ENCODE measurements at places on chromosomes 6 and 20.

DNA sequence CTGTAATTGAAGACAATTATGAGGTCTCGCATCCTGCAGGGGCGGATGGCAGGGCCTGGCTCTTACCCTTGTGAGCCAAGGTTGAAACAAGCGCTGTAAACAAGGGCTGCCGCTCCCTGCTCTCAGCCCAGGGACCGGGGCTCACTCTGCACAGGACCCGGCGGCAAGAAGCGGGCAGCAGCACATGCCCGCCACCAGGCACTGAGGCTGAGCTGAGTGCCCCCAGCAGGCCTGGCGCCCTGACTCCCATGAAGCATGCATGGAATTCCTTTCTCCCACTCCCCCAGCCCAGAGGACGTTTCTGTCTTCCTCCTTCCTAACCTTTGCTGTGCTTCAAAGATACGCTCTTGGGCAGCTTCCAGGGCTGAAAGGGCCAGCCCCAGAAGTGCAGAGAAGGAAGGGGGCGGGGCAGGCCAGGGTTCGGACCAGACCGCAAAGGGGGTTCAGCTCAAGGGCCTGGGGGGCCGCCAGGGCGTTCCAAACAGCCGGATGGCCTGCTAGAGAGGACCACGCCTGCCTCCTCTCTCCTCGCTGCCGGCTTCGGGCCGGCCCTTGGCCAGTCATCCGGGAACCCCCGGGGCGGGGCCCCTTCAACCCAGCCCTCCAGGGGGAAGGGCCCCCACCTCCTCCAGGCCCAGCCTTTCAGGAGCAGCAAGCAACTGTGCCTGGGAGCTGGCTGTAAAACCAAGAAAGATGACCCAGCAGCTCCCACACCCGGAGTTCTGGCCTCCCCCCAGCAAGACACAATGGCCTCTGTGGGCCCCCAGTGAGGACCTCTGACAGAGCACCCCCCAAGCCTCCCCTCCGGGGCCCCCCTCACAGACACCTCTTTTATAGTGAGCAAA is 109.9 kb downstream of the NOL4L start:
- DNase-seq: peak; percentile 91

- no peak for DNase-seq
These were observed 11.7 kb downstream of the OSER1 start for GRCh38 chr20:44198872-44199271.

DNA sequence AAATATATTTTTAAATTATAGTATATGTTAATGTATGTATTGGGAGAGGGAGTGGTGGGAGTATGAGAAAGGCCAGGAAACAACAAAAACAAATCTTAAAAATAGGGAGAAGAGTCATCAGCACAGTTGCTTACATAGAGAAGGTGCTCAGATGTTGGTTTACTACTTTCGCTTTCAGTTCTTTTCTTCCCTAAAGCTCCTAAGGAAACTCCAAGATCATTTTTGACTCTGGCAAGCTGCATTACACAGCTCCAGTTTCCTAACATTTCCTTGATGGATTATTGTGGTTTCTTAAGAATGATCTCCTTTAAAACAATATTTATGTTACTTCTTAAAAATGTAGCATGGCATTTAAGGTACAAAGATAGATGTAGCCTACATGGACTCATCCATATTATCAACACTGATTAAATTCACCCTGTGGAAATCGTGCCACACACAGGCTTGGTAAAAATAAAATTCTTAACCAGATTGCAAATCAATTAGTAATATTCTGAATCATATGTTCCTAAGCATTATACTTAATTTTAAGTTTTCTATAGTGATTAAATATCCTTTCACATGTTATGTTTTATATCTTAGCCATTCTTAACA is 118.0 kb upstream of the MAN1A1 start:
- no peak for DNase-seq

GRCh38 chr6:111200350-111201243 is 113.3 kb downstream of the SLC16A10 start:
- no peak for DNase-seq

DNA sequence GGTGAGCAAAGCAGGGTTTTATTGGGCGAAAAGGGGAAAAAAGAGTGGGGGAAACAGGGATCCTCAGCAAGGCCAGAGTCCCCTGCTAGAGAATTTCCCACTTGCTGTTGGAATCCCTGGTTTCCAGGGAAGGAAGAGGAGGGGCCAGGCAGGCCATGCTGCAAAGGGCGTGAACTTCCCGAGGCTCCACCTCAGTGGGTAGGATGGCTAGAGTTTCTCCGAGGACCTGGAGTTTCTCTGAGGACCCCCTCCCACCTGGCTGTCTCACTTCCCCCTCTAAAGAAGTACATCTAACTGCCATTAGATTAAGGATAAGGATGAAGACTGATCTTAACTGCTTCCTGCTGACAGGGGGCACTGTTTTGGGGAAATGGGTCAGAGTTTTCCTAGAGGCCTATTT is 1239.3 kb upstream of the GJE1 start:
- DNase-seq: no peak

DNA sequence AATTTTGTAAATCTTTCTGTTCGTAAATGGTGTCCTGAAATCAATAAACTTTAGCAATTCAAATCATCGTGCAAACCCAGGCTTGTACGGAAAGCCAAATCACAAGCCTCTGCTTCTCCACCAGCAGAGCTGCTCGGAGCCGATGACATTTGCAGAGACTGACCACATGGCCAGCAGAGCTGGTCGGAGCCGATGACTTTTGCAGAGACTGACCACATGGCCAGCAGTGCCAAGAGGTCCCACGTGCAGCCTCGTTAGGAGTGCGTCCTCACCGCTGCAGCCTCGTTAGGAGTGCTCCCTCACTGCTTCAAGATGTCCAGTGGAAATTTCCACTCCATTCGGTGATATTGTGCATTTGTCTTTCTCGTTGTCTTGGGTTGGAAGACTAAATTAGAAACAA is 28.5 kb downstream of the SMOC2 start:
- no peak for DNase-seq

DNA sequence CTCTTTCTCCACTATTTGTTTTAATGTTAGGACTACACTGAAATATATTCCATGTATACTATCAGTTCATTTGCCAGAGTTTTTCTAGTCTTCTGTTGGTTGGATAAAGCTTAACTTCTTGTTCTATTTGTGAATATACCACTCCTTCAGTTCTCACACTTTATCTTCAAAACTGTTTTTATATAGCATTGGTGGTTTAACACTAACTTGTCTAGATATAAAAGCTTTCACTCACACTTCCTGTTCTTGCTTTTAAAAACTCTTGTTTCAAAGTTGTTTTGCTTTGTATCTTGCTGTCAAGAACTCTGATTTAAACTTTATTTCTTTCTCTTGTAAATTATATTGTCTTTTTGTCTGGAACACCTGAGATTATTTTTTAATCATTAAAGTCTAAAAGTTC is 226.8 kb upstream of the TENT5A start:
- DNase-seq: no peak

DNA sequence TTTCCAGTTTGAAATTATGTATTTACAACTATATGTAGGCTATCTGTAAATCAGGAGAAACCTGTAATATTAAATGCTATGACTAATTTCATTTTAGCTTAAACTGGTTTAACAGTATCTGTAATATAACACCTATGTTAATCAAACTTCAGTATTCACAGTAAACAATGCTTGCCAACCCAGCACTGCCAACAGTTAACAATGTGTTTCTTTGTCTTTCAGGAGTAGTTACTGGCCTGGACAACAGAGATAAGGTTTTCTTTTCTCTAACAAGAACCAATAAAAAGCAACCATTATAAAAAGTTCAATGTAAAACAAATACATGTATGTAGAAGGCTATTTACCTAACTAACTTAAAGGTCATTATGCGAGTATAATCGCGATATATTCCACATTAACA is 158.8 kb downstream of the CDK19 start:
- DNase-seq: no peak

DNA sequence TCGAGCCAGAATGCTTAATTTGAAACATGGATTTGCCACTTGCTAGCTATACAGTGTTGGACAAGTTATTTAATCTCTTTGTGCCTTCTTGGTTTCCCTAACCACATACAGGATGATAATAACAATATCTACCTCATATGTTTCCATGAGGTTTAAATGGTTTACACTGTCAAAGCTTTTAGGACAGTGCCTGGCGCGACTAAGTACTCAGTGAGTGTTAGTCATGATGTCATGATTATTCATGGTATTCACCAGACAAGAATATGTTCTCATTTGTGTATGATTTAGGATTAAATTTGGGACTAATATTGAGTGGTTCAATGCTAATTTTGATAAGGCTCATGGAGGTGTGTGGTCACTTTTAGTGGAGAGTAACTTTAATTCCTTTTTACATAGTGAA is 167.4 kb downstream of the EYA4 start:
- no peak for DNase-seq

DNA sequence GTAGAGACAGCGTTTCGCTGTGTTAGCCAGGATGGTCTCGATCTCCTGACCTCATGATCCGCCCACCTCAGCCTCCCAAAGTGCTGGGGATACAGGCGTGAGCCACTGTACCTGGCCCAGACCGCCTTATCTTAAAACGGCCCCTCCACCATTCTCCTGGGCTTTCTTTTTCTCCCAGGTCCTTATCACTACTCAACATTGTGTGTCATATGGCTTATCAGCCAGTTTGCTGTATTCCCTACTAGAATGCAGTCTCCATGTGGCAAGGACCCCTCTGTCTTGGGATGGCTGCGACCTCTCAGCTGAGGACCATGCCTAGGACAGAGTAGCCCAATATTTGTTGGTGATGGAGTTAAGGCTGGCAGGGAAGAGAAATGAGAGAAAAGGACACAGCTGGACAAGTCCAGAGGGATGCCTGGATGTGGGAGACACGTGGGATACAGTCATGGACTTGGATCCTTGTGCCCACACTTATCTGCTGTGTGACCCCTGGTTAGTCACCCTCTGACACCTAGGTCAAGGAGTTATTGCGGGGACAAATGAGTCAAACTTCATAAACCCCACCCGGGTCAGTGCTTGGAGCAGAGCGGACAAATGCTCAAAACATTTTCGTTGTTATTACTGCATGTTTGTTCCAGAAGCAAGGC is 24.0 kb downstream of the ADA start:
- DNase-seq: no peak

DNA sequence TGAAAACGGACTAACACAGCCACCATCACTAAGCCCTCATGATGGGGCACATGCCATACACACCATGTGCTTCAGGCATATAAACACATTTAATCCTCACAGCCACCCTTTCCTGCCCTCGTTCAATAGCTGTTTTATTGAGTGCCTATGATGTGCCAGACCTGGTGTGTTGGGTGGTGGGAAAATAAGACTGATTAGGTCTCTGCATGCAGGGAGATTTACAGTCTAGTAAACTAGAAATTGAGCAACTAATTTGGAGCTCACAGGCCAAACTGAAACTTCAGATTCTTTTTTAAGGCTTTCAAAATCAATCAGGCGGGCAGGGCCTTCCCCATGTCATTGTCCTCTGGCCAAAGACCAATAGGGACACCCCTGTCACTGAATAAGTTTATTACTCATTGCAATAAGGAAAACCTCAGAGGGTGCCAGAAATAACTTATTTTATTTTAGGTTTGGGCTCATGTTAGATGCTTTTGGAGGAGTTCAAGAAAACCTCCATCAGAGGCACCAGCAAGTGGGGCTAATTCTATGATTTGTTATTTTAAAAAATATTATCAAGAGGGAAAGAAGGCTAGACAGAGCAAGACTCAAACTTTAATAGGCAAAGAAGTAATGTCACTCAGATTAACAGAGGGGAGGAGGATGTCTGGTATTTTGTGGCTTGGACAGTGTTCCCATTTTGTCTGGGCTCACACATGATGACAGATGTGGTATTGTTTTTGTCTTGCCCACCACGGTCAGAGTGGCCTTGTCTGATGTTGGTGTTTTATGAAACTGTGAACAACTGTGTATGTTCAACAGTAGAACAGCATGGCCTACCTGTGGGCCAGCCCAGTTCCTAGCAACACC is 12.0 kb downstream of the ZFP64 start:
- peak; percentile 17 for DNase-seq

DNA sequence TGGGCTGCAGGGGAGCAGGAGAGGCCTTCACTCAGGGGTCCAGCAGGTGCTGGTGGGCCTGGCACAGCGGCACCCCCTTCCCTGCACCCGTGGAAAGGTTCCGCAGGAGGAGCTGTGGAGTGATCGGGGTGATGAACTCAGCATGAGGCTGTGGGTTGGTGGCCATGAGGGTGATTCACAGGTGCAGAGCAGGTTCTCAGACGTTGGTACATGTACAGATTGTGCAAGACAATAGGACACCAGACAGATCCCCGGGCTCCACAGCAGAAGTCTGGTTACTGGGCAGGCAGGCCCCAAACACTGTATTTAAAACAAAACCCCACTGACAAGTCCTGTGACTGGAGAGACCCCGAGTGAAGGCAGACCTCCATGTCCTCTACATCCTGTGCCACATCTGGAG is 151.6 kb upstream of the CDH4 start:
- DNase-seq: no peak

GRCh38 chr6:150236544-150236943 is 93.7 kb downstream of the PPP1R14C start:
- DNase-seq: no peak

- no peak for DNase-seq
These were observed 30.2 kb downstream of the PRR18 start for GRCh38 chr6:166277892-166278578.

GRCh38 chr6:88982720-88983119 is 19.3 kb upstream of the RNGTT start:
- DNase-seq: no peak

GRCh38 chr6:71531841-71532240 is 243.2 kb downstream of the OGFRL1 start:
- DNase-seq: no peak

DNA sequence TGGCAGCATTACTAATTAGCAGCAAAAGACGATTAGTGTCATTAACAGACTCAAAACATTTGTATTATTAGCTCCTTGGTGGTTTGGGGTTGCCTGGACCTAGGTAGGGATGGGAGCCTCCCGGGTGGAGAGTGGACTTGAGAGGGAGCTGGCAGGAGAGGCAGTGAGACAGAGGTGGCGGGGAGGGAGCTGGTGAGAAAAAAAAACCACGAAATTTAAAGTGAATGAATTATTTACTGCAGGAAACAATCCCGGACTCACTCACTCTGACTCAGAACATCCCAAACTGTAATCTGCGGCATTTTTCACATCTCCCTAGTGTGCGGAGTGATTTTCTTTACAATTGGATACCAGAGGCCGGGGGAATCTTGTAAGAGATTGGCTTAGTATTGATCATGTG is 14.3 kb upstream of the CDH22 start:
- DNase-seq: no peak

GRCh38 chr6:163253556-163254213 is 160.8 kb upstream of the QKI start:
- DNase-seq: no peak

- no peak for DNase-seq
These were observed 83.0 kb downstream of the PHF20 start for GRCh38 chr20:35854713-35855348.

DNA sequence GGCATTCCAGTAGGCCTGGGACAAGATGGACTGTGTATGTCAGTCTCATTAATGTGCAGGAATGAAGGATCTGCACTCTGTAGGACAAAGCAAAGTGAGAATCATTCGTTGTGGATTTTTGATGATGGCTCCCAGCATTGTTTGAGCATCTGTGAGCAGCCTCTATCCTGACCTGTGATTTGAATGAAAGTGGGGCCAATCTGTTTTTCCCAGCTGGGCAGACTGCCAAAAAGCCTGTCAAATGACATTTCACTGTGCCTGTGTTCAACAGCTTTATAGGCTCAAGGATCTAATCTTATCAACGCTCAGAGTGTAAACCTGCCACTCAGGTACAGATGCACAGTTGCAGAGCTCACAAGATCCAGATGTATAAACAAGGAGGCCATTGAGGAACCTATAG is 86.7 kb upstream of the SYNDIG1 start:
- no peak for DNase-seq

Measured in foreskin melanocyte (primary cell).